HEK293T (cell line): ENCODE measurements at places on chromosomes 1 and 21.

DNA sequence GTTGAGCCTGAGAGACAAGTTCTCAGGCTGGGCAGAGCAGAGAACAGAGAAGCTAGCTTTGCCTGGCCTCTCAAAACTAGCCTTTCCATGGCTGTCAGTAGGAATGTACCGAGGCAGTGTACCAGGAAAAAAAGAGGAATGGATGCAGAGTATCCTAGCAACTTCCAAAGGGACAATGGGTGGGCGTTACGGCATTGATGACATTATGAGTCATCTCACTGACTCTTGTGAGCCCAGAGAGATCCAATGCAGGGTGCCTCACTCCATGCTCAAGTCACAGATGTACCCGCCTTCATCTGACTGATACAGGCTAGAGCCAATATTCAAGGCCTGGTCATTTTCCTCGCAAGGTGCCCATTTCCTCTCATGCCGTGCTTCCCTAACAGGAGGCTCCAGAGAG lies 51.4 kb upstream of the C8B start:
- no peak for DNase-seq

- DNase-seq = no peak
These were observed 165.3 kb downstream of the TOMM20 start for GRCh38 chr1:234963180-234963903.

GRCh38 chr1:16451841-16452528 lies 11.5 kb downstream of the NECAP2 start:
- no peak for DNase-seq

DNA sequence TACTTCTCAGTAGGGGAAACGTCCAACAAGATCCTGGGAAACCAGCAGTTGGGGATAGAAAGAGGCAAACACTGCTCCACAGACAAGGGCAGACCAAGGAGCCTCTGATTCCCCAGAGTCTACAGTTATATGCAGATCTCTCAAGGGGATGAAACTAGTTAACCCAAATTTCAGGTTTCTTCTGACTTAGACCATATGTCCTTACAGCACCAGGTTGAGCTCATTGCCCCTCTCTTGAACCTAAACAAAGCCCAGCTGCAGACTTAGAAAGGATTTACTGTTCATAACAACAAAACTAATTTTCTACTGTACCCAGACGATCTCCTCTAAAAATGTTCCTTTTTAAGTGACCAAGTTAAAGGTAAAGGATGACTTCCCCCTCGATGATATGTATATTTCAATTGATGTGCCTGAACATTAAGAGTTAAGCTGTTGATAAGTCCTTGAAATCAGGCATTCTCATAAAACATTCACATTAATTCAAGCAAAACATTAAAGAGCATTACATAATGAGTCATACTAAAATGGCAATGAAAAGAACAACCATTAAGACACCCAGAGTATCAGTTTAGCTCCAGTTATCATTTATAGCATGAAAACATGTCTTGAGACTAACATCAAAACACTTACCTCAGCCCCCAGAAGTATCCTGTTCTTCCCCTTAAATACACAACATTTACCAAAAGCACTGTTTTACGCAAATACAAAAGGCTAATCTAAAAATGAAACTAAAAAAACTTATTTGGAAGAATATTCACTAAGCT lies 24.1 kb downstream of the SMYD3 start:
- no peak for DNase-seq

DNA sequence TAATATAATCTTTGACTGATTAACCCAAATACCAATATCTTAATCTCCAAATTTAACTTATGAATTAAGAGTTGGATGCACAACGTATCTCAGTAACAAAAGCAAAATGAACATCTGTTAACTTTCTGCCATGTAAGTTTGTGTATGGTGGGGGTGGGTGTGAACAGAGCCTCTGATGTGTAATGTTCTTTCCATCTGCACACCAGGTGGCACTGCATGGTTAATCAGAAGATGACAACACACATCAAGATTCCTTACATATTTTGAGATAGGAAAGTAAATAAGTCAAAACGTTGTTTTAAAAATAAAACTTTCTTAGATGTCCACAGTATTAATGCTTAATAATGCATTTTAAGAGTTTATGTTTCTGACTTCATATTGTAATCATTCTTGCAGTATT lies 251.9 kb downstream of the DPYD start:
- DNase-seq = no peak

GRCh38 chr1:234553240-234554188 lies 56.5 kb downstream of the IRF2BP2 start:
- DNase-seq = no peak

- DNase-seq = no peak
These were observed 14.7 kb downstream of the PEX14 start for GRCh38 chr1:10489291-10490055.

DNA sequence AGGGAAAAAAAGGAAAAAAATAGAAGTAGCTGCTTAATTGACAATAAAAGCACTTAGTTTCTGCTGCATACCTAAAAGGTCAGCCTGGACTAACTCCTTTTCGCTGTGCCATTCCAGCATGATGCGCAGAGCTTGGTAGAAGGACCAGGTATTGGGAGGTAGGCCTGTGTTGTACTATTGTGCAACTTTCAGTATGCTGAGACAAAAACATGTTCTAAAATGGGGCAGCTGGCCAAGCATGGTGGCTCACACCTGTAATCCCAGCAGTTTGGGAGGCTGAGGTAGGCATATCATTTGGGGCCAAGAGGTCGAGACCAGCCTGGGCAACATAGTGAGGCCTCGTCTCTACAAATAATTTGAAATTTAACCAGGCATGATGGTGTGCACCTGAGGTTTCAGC lies 15.0 kb upstream of the SCCPDH start:
- DNase-seq = no peak
